Stimulated activated CD4-positive, alpha-beta T cell treated with anti-CD3 and anti-CD28 coated beads, TNF-alpha, amount 100 ng/mL, for 1 hour (primary cell): ENCODE measurements at places on chromosomes 3 and 15.

- DNase-seq = no peak
These were observed 55.8 kb downstream of the TBL1XR1 start for GRCh38 chr3:177141471-177141870.

- DNase-seq = no peak
These were observed 285.1 kb upstream of the CDIN1 start for GRCh38 chr15:36294359-36294758.

GRCh38 chr3:183181606-183182005 is 19.1 kb upstream of the LAMP3 start:
- no peak for DNase-seq

DNA sequence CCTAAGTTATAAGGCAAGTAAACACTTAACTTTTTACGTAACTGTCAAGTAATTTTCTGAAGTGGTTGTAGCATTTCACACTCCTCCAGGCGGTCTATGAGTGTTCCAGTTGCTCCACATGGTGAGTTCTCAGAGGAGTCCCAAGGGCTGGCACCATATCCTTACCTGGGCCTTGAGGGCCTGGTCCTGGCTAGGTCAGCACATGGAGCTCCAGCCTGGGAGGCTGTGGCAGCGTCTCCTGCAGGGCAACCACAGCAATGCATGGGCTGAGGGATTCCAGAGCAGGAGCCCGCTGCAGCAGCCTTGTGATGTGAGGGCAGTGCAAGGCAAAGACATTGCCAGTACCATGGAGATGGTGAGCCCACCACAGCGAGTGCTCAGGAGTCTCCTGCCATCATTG is 32.2 kb upstream of the LYZL4 start:
- DNase-seq = no peak

- no peak for DNase-seq
These were observed 178.9 kb downstream of the ECT2 start for GRCh38 chr3:172929451-172929850.

DNA sequence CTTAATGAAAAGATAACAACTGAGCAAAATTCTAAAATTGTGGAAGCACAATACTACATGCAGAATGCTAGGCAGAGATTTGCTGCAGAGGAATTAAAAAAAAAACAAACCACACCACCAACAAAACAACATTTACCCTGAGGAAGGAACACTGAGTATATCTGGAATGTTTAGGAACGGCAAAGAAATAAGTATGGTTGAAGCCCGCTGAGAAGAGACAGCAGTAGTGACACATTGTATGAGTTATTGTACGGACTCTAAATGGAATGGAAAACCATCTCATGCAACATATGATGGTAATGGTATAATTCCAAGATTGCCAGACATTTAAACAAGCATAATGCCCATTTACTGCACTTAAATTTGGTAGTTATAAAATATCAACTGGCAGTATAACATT is 568.2 kb upstream of the CCDC54 start:
- no peak for DNase-seq

DNA sequence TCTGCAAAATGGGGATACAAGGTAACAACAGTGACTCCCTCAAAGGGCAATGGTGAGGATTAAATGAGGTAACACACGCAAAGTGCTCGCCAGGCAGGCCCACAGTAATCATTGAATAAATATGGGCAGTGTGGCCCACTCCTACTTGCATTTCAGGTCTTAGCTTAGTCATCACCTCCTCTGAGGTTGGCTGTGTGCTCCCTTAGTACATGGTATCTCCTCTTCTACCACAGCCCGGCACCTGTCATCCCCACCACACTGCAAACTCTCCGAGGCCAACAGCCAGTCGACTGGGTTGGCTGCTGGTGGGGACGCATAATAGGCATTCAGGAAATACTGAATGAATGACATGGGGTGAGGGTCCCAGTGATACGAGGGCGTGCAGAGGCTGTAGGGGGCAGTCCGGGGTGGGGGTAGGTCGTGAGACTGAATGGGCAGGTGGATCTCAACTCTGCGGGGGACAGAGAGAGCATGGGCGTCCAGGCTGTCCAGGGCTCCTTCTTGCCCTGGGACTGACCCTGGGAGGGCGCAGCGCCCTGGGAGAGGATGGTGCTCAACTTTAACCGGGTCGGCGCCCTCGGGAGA is 375 bp upstream of the MYZAP start:
- no peak for DNase-seq

DNA sequence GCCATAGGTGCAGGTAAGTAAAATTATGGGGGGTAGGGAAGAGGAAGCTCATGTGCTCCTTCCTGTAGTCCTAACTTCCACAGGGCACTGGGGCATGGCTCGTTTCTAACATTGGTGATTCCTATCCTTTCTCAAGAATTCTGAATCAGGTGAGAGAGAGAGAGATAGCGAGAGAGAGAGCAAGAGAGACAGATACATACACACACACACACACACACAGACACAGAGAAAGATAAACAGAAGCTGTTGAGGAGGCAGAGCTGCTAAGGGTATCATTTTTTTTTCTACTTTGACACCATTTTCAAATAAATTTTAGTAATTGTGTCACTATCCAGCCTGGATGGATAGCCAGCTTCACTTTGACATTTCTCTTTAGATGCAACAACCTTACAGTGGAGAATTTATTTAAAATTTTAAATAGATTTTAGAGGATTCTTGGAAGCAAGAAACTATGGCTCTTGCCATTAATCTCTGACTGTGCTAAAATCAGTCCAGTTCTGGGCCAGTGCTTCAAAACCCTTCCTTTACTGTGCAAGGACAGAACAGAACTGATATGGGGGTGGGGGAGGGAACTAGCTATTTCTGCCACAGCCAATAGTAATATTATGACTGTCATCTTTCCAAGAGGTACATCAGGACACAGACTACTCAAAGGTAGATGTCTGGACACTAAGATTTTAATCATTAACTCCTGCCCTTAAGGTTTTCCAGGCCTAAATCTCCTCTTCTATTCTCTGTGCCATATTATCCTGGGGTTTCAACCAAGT is 14.6 kb upstream of the RAMAC start:
- no peak for DNase-seq

GRCh38 chr15:90004671-90005070 is 3.5 kb downstream of the ZNF710 start:
- no peak for DNase-seq

GRCh38 chr3:149179220-149179619 is 42.4 kb downstream of the CP start:
- no peak for DNase-seq

GRCh38 chr15:51244423-51244869 is 94.0 kb downstream of the CYP19A1 start:
- DNase-seq = no peak

DNA sequence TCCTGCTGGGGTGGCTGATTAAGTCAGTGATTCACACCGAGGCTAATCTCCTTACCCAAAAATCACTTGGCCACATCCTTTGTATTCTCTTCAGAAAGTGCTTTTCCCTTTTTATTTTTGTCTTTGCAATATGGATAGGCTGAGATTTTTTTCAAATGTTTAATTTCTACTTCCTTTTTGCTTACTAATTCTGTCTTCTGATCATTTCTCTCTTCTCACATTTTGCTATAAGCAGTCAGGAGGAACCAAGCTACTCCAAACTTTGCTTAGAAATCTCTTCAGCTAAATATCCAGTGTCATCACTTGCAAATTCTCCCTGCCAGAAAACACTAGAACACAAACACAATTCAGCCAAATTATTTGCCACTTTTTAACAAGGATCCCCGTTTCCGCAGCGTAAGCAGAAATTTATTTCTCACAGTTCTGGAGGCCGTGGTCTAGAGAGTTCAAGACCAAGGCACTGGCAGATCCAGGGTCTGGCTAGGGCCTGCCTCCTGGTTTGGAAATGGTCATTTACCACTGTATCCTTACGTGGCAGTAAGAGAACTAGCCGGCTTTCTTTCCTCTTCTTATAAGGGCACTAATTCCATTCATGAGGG is 104.9 kb downstream of the IL5RA start:
- no peak for DNase-seq

DNA sequence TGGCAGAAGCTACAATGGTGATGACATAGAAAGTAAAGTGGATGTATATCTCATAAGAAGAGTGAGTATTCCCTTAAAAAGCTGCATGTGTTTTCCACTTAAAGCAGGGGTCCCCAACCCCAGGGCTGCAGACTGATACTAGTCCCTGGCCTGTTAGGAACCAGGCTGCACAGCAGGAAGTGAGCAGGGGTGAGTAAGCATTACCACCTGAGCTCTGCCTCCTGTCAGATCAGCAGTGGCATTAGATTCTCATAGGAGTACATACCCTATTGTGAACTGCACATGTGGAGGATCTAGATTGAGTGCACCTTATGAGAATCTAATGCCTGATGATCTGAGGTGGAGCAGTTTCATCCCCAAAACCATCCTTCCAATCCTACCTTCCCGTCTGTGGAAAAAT is 126.1 kb upstream of the CMC1 start:
- DNase-seq = no peak

DNA sequence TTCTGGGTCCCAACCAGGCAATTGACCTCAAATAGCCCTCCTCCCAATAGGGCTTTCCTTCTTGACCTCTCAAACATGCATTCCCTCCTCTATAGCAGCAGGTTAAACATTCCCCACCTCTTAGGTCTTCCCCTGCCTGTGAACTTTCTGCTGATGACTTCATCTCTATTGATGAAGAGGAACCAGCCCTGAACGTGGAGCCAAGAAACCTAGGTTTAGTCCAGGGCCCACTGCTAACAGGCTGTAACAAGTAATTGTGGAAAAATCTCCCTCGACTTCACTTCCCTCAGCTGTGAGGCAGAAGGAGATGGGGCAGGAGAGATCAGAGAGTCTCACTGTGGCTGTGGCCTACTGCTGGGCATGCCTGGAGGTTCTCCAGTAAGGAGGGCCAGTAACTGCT is 24.7 kb downstream of the ILDR1 start:
- no peak for DNase-seq

- DNase-seq = no peak
These were observed 278.7 kb downstream of the ERC2 start for GRCh38 chr3:56189536-56189935.

GRCh38 chr3:177405191-177405672 is 207.9 kb upstream of the TBL1XR1 start:
- no peak for DNase-seq

DNA sequence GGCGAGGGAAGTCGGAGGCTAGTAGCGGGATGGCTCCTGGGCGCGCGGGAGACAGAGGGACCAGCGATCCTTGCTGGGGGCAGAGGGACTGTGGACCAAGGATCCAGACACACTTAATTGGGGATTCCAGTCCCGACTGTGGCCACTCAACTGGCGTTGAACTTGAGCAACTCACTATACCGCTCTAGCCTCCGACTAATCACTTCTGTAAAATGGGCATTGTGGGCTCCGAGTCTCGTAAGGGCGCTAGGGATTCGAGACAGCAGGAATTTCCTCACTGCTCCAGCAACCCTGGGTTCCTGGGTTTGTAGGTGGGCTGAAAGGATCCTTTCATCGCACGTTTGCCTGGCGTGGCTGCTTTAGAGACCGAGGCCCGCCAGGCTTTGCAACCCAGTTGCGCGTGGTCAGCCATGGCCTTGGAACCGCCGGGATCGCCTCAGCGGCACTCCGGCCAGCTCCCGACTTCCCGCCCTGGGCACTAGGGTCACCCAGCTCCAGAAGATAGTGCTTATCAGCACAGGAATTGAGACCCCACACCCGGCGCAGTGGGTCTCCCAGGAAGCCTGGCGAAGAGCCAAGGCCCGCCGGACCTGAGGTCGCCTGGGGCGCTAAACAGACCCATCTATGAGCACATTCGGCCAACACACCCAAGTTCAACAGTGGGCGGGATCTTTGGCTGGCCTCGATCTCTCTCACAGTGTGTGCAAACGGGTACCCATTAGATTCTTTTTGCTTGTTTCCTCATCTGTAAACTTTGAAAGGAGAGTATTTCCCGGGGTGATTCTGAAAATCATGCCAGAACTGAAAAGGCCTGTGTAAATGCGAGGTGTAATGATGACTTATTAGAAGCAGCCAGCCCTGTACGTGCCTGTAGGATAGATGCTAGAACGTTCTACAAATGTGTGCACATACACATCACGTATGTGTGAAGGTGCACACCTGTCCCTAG is 9.9 kb downstream of the FOXL2 start:
- no peak for DNase-seq
